ENCODE measurements at places on chromosomes 1 and 21. TPM values are rescaled to one million over a fixed set of nuclear protein-coding genes. Genes with fewer than 3 reads are reported as not detected.

The UMODL1 gene
- not detected for total RNA-seq

DNA sequence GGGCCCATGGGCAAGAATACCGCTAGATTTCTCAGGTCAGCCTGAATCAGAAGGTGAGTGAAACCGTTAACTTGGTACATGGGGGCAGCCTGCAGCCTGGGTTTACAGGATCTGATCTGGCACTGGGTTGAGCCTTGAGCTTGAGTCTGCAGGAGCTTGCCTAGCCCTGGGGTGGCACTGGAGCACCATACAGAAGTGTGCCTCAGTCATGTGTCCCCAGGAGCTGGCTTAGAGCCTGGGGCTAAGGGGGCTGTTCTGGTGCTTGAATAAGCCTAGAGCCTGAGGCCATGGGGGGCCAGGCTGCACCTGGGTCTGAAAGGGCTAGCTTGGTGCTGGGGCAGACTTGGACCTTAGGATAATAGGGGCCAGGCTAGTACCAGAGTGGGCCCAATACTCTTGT lies 457.2 kb upstream of the PBX1 start:
- no peaks in the 10 kb centered on the region for H3K36me3 ChIP-seq
- H3K4me3 ChIP-seq, result no peak overlapping the region
- H3K27me3 ChIP-seq, result no peaks in the 10 kb centered on the region

DNA sequence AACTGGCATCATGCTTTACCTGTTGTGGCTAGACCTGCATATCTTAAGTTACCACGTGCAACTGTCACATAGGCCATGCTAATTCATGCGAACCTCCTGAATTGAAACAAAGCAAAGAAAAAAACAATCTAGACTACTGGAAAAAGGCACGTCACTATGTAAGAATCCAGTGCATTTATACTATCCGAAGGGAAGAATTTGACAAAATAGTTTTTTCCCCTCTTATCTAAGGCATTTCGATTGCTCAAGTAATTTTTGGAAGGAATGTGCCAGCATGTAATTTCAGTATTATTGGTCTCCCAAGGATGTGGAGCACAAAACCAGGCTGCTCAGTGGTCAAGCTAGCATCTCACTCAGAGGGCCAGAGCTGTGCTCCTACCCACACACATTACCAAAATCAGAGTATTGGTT lies 31.5 kb upstream of the C1orf198 start:
- H3K4me3 ChIP-seq, result no peak overlapping the region
- no peak for DNase-seq
- no peaks in the 10 kb centered on the region for H3K27me3 ChIP-seq
- peaks cover 7% of the 10 kb centered on the region for H3K4me1 ChIP-seq
- no peak overlapping the region for H3K27ac ChIP-seq

DNA sequence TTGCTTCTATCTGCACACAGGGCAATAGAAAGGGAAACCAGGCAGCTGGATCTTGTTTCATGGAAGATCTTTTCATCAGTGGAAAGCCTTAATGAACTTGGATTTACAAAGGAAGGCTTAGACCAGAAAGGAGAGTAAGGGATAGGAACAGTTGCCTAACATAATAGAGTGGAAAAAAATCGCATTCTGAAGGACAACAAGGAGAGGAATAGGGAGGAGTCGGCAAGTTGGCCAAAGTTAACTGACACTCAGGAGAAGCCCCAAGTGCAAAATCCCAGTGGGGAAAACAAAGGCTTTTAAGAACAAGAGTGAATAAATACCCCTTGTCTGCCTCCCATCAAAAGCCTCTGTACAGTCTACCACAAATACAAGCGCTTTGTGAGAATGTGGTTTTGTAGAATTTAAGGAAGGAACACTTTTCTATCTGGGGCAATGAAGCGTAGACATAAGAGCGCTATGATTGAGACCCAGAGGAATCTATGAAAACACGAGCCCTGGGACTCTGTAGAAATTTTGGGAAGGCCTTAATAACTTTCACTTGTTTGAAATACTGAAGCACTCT lies 74.1 kb downstream of the ZNF648 start:
- no peak overlapping the region for H3K4me3 ChIP-seq
- H3K36me3 ChIP-seq, result no peaks in the 10 kb centered on the region
- H3K27ac ChIP-seq, result no peak overlapping the region
- H3K4me1 ChIP-seq, result no peaks in the 10 kb centered on the region

DNA sequence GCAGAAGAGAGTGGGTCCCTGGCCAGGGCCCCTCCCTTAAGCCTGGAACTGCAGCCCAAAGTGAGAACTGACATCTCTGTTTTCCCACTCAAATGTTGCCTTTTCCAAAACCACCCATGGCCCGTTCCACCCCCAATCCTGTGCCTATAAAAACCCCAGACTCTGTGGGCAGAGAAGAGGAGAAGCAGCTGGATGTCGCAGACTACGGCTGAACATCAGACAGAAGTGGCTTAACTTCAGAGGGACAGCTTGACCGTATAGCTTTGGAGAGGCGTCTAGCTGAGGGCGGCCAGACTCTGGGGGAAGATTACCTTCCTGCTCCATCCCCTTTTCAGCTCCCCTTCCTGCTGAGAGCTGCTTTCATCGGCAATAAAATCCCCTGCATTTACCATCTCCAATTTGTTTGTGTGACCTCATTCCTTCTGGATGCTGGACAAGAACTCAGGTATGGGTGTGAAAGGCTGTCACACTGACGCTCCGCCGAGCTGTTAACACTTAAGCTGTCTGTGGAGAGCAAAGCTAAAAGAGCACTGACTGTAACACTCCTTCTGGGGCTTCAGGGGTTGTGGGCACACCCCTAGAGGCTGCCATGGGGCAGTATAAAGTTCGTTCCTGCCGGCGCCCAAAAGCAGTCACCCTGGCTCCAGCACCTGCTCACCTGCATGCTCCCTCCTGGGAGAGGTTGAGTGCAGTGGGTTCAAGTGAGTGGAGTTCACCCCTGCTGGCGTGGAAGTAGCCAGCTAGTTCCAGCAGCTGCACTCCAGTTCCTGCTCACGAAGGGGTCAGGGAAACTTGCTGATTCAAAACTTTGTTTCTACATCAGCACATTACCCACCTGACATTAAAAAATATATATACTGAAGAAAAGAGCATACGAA lies 19.6 kb upstream of the ERO1B start:
- DNase-seq, result no peak
- no peak overlapping the region for H3K27ac ChIP-seq
- no peak overlapping the region for H3K4me3 ChIP-seq
- peaks cover 3% of the 10 kb centered on the region for H3K27me3 ChIP-seq

- H3K4me3 ChIP-seq, result no peak overlapping the region
- H3K36me3 ChIP-seq, result peaks cover 8% of the 10 kb centered on the region
- H3K4me1 ChIP-seq, result peaks cover 5% of the 10 kb centered on the region
- no peak for DNase-seq
These were observed 160.1 kb downstream of the PTPRC start for GRCh38 chr1:198798923-198799386.

- no peak overlapping the region for H3K27ac ChIP-seq
- H3K4me3 ChIP-seq, result no peak overlapping the region
- no peaks in the 10 kb centered on the region for H3K27me3 ChIP-seq
- H3K36me3 ChIP-seq, result no peaks in the 10 kb centered on the region
- no peaks in the 10 kb centered on the region for H3K4me1 ChIP-seq
- no peak for DNase-seq
These were observed 142.3 kb downstream of the PBX1 start for GRCh38 chr1:164701189-164701761.

GRCh38 chr1:67604778-67605177 lies 80.2 kb upstream of the GADD45A start:
- no peak overlapping the region for H3K4me3 ChIP-seq
- no peak for DNase-seq
- H3K27me3 ChIP-seq, result peaks cover 7% of the 10 kb centered on the region
- no peaks in the 10 kb centered on the region for H3K36me3 ChIP-seq
- peaks cover 5% of the 10 kb centered on the region for H3K4me1 ChIP-seq
- H3K27ac ChIP-seq, result no peak overlapping the region

- no peaks in the 10 kb centered on the region for H3K36me3 ChIP-seq
- no peaks in the 10 kb centered on the region for H3K27me3 ChIP-seq
- DNase-seq, result no peak
- no peaks in the 10 kb centered on the region for H3K4me1 ChIP-seq
- H3K27ac ChIP-seq, result no peak overlapping the region
- no peak overlapping the region for H3K4me3 ChIP-seq
These were observed 70.7 kb upstream of the ESRRG start for GRCh38 chr1:216793973-216794372.

The ANKRD34A gene
- 9.3 TPM for total RNA-seq

GRCh38 chr1:213953806-213954205 lies 34.0 kb upstream of the PROX1 start:
- no peak overlapping the region for H3K27ac ChIP-seq
- H3K36me3 ChIP-seq, result no peaks in the 10 kb centered on the region
- peaks cover 7% of the 10 kb centered on the region for H3K27me3 ChIP-seq
- H3K4me1 ChIP-seq, result no peaks in the 10 kb centered on the region
- H3K4me3 ChIP-seq, result no peak overlapping the region
